ENCODE measurements at places on chromosomes 3 and 15. TPM values are rescaled to one million over a fixed set of nuclear protein-coding genes. Genes with fewer than 3 reads are reported as not detected.

Gene PRKCD
- polyA plus RNA-seq: 20.9 TPM

Gene PLA2G4E
- 0.07 TPM for polyA plus RNA-seq

Gene LRRC58
- polyA plus RNA-seq: 4.6 TPM

Gene PTPN9
- polyA plus RNA-seq: 4.5 TPM

Measured in right cardiac atrium (tissue), 5 donors.